ENCODE measurements at places on chromosomes 7 and 10.

- no peak for DNase-seq
Measured at GRCh38 chr7:157300369-157300825, 36.4 kb upstream of the DNAJB6 start.

DNA sequence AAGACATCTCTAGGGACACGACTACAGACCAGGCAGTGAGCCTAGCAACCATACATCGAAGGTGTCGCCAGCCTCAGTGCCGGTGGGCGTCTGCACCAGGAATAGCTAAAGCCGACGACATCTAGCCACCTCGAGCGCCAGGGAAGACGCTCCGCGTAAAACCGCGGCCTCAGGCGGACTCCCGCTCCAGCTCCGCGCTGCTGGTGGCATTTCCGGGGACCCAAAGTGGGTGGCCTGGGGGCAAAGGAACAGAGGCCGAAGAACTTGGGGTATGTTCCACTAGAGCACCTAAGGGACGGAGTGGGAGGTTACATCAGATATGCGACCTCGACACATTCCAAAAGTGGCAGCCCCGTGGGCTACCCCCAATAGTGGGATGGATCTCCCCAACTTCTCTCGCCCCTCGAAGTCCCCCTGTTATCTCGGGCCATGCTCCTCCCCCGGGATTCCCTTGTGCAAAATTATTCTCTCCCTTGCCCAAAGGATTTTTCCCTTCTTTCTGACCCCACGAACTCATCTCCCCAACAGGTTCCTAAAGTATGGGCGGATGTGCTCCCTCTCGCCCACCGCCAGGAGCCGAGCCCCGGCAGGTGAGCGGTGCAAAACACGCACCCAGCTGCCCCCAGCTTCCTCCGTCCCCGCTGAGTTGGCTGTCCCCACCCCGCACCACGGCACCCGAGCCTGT is 1.2 kb downstream of the KCNMA1 start:
- DNase-seq: no peak

DNA sequence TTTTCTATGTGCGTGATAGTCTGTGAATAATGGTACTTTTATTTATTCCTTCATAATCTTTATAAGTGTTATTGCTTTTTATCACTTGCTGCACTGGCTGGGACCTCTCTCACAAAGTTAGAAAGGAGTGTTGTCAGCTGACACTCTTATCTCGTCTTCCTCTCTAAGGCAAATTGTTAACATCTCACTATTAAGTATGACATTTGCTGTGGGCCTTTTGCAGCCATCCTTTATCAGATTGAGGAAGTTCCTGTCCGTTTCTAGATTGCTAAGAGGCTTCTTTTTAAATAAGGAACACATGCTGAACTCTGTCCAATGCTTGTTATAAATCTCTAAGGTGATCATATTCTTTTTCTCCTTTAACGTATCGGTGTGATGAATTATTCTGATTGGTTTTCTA is 27.4 kb upstream of the DIP2C start:
- no peak for DNase-seq

DNA sequence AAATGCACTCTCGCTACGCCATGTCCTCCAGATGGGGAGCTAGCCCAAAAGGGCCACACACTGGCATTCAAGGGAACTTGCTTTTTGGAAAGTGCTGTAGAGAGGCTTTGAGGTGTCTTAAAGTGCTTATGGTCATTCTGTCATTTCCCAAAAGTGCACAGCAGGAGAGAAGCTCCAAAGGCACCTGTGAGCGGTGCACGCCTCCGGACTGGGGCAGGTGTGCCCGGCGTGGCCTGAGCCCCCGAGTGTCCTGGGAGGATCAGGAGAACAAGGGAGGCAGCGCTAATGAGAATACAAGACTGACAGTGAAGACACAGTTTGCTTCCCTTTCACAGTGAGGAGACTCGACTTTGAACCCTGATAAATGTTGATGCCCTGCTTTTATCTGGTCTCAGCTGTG is 419.0 kb upstream of the MKI67 start:
- no peak for DNase-seq

DNA sequence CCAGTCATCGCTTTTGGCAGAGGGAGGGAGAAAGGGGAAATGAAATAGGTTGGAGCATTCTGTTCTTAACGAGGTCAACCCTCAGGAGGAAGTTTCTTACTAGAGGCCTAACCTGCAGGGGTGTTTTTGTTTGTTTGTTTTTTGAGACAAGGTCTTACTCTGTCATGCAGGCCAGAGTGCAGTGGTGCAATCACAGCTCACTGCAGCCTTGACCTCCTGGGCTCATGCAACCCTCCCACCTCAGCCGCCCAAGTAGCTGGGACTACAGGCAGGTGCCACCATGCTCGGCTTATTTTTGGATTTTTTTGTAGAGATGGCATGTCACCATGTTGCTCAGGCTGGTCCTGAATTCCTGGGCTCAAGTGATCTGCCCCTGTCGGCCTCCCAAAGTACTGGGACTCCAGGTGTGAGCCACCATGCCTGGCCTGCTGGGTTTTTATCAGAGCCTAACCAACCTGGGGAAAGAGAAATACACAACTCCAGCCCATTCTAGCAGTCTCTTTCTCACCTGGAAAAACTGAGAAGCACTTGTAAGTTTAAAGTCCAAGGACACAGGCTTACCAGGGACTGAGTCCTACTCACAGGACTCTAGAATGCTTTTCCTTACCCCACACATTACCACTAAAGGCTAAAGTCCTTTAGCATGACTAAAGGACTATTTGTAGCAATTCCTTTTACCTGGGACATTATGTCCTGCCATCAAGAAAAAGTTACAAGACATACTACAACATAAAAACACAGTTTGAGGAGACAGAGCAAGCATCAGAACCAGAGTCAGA is 101.0 kb upstream of the EGFR start:
- DNase-seq: no peak

GRCh38 chr7:20112696-20113095 is 104.5 kb downstream of the MACC1 start:
- DNase-seq: no peak

- no peak for DNase-seq
Measured at GRCh38 chr10:111646021-111646420, 537.5 kb downstream of the GPAM start.

DNA sequence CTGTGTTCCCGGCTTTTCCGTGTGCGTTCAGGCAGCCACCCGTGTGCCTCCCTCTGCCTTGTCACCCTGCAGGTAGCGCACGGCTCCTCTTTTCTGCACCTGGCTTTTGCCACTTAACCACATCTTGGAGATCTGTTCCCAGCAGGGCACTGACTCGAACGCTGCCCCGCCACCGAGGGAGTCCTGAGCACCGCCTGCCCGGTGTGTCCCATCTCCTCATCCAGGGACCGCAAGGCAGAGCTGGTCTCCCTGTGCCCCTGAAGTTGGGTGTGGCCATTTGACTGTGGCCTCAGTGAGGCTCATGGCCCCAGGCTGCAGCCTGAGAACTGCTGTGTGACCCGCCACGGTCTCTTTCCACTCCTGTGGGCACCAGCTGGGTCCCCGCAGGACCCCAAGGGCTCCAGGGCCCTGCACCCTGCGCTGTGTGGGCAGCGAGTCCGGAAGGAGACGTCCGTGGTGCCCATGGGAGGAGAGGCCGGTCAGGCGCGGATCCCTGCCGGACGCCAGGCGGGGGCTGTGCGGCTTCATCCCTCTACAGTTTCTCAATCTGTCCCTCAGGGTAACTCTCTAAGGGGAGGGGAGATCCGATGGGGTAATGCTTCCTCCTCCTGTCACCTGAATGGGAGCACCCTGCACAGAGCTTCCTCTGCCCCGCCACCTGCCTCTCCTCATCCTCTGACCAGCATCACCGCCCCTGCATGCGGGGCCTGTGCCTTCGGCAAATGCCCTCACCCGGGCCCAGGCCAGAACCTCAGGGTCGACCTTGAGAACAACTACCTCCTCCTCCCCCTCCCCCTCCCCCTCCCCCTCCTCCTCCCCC is 1.8 kb upstream of the INTS1 start:
- DNase-seq: no peak

GRCh38 chr7:158125721-158126120 is 461.9 kb downstream of the PTPRN2 start:
- DNase-seq: no peak

GRCh38 chr7:132480534-132480933 is 95.7 kb downstream of the PLXNA4 start:
- no peak for DNase-seq

- no peak for DNase-seq
Measured at GRCh38 chr10:3137958-3138726, 34.4 kb downstream of the PITRM1 start.

DNA sequence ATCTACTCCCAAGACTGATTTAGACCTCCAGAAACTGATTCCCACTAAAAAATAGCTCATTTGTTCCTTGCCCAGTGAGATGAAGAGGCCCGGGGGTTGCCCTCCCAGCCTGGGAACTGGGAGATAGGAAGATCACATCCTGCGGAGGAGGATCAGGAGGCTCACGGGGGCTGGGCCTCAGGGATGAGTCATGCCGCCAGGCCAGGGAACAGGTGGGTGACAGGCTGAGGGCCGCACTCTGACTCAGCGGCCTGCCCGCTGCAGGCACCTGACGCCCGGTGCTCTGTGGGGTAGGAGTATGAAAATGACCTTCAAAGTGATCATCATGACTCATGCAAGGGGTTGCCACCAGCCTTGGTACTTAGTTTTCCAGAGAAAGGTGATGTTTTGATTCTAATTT is 104.5 kb upstream of the ZPBP start:
- DNase-seq: no peak

DNA sequence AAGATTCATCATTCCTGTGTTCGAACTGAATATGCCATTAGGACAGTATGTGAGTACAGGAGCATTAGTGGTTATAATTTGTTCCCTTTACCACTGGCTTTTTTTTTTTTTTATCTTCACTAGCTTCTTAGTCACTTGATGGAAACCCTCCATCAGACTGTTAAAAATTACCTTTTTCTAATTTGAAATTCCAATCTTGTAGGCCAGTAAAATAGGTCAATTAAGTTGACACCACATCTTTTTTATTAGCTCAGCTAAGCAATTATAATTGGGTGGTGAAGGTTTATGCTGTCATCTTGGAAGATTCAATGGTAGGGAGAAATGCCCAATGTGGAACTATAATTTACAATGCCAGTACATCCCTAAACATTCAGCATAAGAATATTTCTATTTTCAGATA is 6.1 kb downstream of the NRCAM start:
- DNase-seq: no peak

DNA sequence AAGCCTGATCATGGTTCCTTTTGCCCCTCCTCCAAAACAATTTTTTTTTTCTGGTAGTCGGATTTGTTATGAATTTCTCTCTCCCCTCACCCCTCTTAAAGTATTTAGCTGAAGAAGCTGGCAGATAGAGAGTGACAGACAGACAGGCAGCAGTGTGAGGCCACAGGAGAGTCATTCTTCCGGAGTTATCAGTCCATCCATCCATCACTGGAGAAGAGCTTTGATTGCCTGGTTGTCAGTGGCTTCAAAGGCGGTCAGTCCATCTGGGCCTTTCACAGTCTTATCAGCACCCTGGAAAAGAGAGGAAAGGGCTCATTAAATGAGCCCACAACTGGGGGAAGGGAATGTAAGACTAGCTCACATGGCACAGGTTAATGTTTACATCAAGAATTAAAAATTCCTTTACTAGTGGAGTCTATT is 47.4 kb downstream of the MTPN start:
- DNase-seq: no peak

- DNase-seq: no peak
Measured at GRCh38 chr7:28688651-28689050, 269.5 kb downstream of the TRIL start.

DNA sequence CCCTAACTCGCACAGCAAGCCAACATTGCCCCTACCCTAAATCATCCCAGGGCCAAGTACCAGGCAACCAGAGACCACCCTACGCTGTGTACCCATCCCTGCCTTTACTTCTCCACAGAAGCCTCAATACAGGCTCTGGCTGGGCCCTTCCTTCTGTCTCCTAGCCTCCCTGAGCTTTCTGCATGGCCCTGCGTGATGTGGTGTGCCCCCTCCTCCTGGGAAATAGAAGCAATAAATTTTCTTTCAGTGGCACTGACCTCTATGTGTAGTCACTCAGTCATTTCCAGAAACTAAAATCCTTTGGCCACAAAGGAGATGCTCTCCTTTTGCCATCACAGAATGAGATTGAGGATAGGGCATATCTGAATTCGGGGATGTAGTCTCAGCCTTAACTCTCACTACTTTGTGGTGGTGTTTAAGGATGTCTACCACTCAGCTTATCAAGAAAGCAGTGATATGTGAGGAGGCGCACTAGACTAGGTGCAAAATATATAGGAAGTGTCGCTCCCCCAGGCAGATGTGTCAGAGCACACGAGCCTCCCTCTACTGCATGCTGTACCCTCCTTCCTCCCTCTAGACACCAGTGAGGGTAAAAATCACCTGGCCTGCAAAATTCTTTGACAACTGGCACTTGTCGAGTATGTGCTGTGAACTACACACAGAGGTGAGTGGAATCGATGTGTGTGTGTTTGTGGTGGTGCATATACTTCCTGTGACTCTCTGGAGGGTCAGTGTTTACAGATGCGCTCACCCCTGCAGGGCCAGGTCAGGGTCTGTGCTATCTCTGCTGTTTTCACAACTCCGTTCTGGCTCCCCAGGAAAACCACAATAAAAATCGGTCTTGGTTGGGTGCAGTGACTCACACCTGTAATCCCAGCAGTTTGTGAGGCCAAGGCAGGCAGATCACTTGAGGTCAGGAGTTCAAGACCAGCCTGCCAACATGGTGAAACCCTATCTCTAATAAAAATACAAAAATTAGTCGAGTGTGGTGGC is 825.9 kb upstream of the IGFBP3 start:
- DNase-seq: no peak

GRCh38 chr10:29389935-29390334 is 101.1 kb downstream of the LYZL1 start:
- no peak for DNase-seq

- DNase-seq: no peak
Measured at GRCh38 chr10:118234683-118235082, 107.4 kb downstream of the FAM204A start.

- no peak for DNase-seq
Measured at GRCh38 chr10:44956226-44956625, 3.4 kb upstream of the RASSF4 start.

DNA sequence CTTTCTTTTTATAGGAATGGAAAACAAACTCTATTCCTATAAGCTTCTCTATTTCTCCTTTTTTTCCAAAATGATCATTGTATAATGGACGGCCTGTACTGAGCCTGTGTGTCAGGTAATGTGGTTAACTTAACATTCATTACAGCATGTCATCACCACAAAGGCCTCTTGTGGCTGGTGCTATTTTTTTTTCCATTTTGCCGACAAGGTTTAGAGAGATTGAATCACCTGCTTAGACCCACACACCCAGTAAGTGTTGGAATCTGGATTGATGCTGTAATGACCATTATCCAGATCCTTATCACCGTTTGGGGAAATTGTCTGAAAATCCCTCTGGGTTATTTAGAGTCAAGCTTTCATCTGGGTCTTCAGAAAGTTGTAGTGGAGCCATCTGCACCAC is 18.5 kb downstream of the AKR1B15 start:
- no peak for DNase-seq
